HT-29 (cell line): ENCODE measurements at places on chromosomes 1 and 21.
A peak's percentile ranks its signal among the peaks of the same experiment; 100 is the strongest.

- DNase-seq = peak; percentile 48
These were observed 26.3 kb upstream of the ZNF648 start for GRCh38 chr1:182087719-182088350.

DNA sequence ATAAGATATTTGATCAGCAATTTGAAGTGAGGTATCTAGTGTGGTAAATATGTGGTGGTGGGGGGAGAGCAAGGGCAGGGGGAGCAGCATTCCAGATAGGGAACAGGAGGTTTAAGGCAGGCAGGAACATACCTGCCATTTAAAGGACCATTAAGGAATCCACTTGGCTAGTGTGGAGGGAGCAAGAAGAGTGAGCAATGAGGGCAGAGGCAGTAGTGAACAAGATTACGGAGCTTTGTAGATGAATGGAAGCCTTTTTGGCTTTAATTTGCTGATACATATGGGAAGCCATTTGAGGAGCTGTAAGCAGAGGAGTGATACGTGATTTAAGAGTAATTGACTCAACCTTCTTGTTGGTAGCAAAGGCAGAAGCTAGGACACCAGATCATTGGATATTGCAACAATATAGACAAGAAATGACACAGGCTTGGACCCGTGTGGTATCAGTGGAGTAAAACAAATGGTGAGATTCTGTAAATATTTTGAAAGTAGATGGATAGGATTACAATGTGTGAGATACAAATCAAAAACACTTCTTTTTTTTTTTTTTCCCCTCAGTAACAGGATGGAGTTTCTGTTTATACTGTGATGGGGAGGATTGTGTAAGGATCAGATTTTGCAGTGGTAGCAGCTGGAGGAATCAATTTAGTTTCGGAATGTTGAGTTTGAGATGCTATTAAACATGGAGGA lies 73.8 kb upstream of the B3GALT2 start:
- DNase-seq = no peak

DNA sequence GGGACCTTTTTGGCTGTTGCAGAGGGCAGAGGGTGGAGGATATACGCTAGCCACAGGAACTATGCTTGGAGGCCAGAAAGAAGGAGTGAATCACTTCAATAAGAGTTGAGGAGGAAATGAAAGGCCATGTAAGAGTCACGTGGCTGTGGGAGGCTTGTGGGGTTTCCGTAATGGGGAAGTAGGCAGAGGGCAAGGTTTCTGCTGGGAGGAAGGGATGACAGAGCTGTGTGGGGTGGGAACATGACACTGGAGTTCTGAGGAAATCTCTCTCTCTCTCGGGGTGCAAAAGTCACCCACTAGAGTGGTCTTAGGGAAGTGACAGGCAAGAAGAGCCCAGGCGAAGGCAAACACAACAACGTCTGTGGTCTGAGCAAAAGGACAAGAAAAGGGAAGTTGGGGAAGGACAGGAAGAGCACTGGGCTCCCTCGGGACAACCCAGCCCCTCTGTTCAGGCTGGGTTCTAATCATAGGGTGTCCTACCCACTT lies 3.9 kb upstream of the CD1C start:
- no peak for DNase-seq

- DNase-seq = no peak
These were observed 103.0 kb downstream of the ZSCAN20 start for GRCh38 chr1:33575324-33575879.

GRCh38 chr1:27391511-27392095 lies 819 bp upstream of the GPR3 start:
- peak; percentile 64 for DNase-seq

GRCh38 chr1:231923491-231924041 lies 297.0 kb downstream of the DISC1 start:
- no peak for DNase-seq

GRCh38 chr1:50109647-50110075 lies 941 bp downstream of the ELAVL4 start:
- DNase-seq = no peak

DNA sequence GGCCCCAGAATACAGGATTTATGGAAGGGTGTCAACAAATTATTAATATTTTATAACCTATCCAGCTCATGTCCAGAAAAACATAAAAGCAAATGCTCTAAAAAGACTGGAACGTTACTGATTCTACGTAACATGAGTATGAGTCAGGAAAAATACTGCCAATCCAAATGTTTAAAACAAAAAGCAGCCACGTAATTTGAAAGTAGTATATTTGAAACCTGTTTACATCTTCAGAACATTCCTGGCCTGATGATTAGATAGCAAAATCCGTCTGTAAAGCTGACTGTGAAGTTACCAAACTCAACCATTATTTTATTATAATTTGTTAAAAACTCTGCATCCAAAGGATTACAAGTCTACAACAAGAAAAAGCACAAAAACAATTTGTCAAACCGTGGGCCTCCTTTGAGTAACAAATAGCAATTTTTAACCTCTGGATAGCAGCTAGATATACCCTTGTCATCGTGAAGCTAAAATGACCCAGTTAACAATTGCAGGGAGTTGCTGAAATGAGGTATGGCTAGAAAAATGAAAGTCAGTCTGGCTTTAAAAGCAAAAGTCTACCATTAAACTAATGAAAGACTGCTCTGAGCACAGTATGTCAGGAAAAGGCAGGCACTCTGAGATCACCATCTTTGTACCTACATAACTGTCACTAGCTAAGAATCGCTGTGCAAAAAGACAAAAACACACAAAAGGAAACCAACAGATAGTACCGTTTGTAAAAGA lies 1.2 kb downstream of the UBR4 start:
- DNase-seq = no peak

DNA sequence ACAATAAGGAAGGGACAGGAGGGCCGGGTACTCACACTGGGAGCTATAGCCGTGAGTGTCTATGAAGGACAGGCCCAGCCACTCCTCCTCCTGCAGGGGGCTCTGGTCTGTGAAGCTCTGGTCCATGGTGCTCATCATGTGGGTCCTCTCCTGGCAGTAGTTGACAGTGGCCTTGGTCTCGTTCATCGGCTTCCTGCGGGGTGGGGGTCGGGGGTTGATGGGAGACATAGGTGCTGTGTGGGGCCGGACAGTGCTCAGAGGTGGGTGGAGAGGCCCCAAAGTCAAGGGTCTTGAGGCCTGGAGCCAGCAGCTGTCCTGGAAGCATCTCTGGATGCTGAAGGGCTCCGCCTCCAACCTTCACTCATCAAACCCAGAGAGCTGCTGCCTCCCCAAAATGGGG lies 260.4 kb downstream of the PTPRU start:
- no peak for DNase-seq

DNA sequence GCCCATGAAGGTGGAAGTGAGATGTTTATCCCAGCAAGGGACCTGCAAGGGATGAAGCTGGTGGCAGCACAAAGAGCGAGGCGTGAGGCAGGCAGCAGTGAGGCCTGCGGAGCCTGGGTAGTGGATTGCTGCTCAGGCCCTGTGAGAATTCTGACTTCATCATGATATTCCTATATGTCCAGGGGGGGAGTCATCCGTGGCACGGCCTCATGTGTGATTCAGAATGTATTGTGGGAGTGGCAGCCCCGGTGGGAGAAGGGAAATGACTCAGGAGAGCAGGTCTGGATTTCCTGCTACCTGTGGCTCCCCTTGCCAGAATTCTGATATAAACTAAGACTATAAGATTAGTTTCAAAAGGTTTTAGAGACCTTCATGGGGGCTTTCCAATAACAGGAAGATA lies 240.9 kb downstream of the CAMTA1 start:
- DNase-seq = no peak

DNA sequence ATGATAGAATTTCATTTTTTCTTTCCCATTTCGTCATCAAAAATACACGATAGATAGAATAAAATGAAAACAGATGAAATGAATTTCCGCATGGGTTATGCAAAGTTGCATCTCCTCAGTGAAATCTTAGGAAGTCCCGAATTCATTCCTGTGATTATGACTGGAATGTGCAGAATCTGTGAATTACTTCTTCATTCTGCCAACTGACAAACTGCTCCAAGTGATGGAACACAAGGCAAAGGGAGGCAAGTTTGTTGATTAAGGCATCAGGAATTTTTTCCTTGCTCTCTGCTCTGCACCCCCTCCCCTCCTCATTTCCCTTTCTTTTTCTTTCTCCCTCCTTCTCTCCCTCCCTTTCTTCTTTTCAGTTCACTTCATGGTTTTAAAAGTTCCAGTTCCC lies 37.0 kb upstream of the ADGRL4 start:
- no peak for DNase-seq

DNA sequence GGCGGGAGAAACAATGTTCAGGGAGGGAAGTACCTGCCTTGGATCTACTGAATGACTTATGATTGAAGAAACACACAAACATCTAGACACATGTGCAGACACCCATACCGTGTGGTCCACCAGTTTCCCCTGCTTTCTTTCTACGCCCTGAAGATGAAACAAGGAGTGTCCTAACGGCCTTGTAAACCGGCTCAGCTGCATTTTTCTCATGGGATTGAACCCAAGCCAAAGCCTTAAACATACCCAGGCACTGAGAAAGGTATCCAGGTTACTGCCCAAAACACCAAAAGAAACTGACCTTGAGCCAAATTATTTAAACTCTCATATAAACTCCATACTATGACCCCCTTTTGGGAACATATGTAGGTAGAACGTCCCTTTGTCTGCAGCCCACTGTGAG lies 630.0 kb upstream of the RGS18 start:
- no peak for DNase-seq

DNA sequence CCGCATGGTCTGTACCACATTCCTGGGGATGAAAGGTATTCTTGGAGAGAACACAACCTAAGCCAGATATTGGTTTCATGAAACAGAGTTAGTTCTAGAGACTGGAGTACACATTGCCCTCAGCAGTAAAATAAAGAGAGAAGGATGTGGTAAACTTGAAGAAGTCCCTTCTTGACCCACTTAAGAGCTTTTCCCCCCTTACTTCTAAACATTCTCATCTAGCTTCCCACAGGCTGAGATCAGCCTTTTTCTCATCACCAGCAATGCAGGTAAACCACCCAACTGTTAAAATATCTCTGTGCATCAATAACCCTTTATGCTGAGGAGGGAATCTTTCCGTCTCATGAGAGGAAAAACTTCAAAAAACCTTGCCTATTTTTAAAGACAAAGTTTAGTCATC lies 62.6 kb downstream of the SUSD4 start:
- DNase-seq = no peak

DNA sequence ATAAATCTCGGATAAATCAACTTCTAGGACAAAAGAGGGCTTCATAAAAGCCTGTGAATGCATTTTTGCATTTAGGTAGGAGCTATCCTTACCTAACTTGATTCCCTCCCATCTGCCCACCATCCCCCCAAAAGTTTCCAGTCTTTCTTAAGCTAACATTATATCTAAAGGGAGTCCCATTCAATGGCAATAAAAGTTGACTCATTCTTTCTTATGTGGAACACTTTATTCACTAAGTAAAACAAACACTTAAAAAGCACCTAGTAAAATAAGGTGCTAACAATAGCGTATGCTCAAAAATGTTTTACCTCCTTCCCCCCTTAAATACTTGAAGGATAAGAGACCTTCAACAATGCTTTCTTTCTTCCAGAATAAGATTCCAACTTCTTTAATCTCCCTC lies 83.8 kb downstream of the GON4L start:
- no peak for DNase-seq

- no peak for DNase-seq
These were observed 74.4 kb upstream of the SLC44A3 start for GRCh38 chr1:94745742-94746141.

DNA sequence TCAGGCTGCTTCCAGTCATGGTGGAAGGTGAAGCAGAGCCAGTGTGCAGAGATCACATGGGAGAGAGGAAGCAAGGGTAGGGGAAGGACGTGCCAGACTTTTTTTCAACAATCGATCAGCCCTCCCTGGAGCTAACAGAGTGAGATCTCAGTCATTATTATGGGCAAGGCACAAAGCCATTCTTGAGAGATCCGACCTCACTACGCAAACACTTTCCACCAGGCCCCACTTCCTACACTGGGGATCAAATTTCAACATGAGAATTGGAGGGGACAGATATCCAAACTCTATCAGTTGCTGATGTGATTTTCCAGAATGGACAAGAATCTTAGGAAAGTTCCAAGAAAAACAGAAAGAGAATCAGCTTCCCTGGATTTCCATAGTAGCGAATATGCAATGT lies 60.5 kb downstream of the BACE2 start:
- DNase-seq = no peak

GRCh38 chr1:228980232-228980937 lies 245.1 kb downstream of the RHOU start:
- DNase-seq = no peak

GRCh38 chr1:170252851-170253579 lies 107.3 kb downstream of the NTMT2 start:
- DNase-seq = no peak

- no peak for DNase-seq
These were observed 278.0 kb downstream of the BRINP2 start for GRCh38 chr1:177448652-177449357.

- no peak for DNase-seq
These were observed 86.8 kb upstream of the RAB4A start for GRCh38 chr1:229184066-229184465.

DNA sequence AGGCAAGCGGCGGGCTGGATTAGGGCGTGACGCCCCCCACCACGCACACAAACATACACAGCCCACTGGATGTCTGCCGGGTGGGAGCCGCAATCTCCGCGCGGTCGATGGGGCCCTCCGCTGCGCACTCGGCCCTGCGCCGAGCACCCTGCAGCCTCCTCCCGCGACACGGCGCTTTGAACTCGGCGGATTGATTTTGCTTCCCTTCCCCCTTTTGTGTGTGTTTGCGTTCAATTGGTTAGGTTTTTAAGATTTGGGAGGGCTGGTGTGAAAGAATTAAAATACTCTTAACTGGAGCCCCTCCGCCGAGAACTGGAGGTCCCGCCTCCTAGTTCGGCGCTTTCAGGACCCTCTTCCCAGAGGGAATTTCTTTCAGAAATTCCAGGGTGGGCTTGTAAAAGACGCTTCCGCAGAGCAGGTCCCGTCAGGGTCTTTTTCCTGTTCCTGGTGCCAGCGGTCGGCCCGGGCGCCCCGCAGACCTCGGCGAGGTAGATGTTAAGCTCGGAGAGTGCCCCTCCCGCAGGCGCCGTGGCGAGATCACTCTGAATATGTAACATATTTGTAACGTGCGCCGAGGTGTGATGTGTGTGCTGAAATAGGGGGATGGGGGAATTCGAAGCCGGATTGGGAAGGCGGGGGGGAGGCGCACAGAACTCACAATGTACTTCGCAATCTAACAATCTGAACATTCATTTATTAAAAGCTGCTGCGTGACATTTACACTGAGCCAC lies 8.0 kb upstream of the BARHL2 start:
- DNase-seq = no peak

DNA sequence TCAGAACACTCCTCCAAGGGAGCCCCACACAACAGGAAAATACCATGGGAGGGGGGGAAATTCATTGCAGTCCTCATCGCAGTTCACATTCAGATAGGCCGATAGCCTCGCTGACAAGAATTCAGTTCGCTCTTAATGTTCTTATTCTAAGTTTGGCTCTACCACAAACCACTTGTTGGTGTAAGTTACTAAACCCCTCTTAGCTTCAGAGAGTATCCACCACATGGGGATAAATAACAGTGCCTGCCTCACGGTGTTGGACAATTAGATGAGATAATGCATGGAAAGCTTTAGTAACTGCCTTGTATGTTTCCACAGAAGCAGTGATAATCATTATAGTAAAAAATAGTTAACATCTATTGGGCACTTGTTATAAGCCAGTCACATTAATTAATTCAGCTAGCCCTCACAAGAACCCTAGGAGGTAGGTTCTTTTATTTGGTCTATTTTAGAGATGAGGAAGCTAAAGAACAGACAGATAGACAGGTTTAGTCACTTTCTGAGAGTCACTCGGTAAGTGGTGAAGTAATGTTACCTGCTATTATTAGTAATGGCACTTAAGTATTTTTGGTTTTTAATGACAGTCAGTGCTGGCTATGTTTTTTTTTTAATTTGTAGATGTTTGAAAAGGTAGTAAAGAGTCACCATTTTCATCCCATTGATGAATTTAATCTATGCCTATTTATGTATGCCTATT lies 10.1 kb downstream of the VAV3 start:
- no peak for DNase-seq
